ENCODE measurements at places on chromosomes 7 and 10.

DNA sequence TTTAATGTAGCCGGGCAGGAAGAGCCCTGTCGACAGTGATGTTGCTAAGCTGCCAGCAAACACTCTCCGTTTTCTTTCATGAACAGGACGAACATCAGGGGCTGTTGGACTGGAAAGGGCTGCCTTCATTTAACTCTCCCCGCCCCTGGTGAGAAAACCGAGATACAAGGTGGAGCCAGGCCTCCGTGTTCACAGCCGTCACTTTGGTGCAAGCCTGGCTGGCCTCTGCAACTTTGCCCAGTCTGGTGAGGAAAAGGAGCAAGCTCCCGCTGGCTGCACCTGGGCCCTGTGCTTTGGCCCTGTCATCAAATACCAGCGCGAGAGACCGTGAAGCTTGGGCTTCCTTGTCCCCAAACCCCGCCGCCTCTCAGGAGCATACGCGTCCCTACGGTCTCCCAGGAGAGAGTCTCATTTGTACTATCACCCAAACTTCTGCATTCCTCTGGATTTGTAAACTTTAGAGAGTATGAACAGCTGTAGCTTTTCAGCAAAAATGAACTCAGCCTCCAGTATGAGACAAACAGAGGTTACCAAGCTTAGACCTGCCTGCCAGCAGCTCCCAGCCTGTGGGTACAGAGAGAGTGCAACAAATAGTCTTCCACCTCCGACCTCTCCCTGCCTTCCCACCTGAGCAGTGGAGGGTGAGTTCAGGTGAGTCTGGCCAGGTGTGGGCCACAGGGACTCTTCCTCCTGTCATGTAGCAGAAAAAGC, 445.3 kb upstream of the MGMT start:
- no peak for DNase-seq

- DNase-seq: no peak
These were observed 300.8 kb downstream of the PARD3 start for GRCh38 chr10:34514290-34514689.

- no peak for DNase-seq
These were observed 41.5 kb downstream of the SMURF1 start for GRCh38 chr7:99102361-99102760.

GRCh38 chr10:7374795-7375194, 36.0 kb downstream of the SFMBT2 start:
- no peak for DNase-seq

GRCh38 chr7:44194069-44194468, 4.8 kb upstream of the GCK start:
- DNase-seq: no peak

- DNase-seq: no peak
These were observed 80.9 kb downstream of the SORBS1 start for GRCh38 chr10:95480102-95480900.

GRCh38 chr10:67663449-67664087, 32.4 kb downstream of the CTNNA3 start:
- DNase-seq: no peak

DNA sequence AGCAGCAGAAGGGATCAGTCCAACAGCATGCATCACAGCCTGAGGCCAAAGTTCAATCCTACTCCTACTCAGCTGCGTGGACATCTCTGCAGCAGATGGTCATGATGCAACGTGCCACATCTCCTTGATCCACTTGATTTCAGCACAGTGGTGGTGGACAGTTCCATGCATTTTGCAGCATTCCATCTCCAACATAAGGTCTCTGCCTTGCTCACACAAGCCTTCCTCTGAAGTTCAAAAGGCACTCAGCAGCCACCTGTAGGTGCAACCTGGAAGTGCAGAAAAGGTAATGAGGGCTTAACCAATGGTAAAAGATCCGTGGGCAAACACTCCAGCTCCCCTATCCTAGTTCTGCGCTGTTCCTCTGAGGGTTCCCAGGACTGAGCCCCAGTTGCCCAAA, 57.5 kb upstream of the CHCHD3 start:
- no peak for DNase-seq

- no peak for DNase-seq
These were observed 14.2 kb downstream of the ENTPD7 start for GRCh38 chr10:99673492-99673891.

- no peak for DNase-seq
These were observed 148.0 kb downstream of the NRCAM start for GRCh38 chr7:108308276-108308675.

All from GM19239 (cell line).